Stimulated activated CD4-positive, alpha-beta T cell treated with anti-CD3 and anti-CD28 coated beads, Interleukin-12 subunit alpha, Interleukin-12 subunit beta, amount 100 ng/mL, for 24 hours (primary cell): ENCODE measurements at places on chromosomes 2 and 18.

- no peak for DNase-seq
These were observed 118.7 kb downstream of the ZFP36L2 start for GRCh38 chr2:43107679-43108078.

- no peak for DNase-seq
These were observed 1.7 kb downstream of the IL1RL1 start for GRCh38 chr2:102313025-102313424.

DNA sequence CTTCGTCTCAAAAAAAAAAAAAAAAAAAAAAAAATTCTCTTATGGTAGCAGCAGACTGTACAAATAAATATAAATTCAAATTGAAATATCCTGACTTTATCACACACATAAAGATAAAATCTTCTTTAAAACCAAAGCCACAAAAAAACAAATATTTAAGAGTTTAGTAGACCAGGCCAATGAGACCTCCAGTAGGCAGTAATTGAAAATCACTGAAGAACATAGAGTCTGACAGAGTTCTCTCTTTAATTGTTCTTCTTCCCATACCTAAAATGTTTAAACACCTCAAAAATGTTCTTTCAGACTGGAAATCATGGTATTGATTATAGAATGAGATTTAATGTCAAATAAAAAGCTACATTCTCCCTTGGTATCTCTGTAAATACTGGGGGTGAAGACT lies 20.8 kb downstream of the PRPF40A start:
- no peak for DNase-seq

- peak; percentile 15 for DNase-seq
These were observed 180.5 kb downstream of the DIS3L2 start for GRCh38 chr2:232142049-232142448.

- DNase-seq, result no peak
These were observed 128.8 kb upstream of the TTC39C start for GRCh38 chr18:23885750-23886149.

DNA sequence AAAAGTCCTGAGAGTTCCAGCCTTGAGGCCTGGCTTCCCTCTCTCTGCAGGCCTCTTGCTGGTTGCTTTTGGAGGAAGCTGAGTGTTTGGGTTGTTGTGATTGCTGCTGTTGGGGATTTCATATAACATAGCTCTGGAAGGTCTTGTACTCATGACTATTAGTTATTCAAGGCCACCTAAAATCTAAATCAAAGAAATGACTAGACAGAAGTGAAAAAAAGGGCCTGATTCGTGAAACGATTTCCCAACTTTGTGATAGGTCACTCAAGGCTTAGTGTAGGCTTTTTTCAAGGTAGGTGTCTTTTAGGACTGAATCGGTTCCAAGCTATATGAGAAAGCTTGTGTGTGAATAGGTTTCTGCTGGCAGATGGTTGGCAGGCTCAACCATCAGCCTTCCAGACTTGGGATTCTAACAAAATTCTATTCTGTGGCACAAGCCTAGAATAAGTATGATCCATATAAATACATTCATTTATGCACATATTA lies 164.4 kb downstream of the FMNL2 start:
- DNase-seq, result no peak

- no peak for DNase-seq
These were observed 40.8 kb downstream of the MC2R start for GRCh38 chr18:13874558-13874957.

- DNase-seq, result no peak
These were observed 5.0 kb downstream of the HAAO start for GRCh38 chr2:42787424-42787787.

GRCh38 chr18:51188024-51188701 lies 9.3 kb downstream of the MEX3C start:
- no peak for DNase-seq

DNA sequence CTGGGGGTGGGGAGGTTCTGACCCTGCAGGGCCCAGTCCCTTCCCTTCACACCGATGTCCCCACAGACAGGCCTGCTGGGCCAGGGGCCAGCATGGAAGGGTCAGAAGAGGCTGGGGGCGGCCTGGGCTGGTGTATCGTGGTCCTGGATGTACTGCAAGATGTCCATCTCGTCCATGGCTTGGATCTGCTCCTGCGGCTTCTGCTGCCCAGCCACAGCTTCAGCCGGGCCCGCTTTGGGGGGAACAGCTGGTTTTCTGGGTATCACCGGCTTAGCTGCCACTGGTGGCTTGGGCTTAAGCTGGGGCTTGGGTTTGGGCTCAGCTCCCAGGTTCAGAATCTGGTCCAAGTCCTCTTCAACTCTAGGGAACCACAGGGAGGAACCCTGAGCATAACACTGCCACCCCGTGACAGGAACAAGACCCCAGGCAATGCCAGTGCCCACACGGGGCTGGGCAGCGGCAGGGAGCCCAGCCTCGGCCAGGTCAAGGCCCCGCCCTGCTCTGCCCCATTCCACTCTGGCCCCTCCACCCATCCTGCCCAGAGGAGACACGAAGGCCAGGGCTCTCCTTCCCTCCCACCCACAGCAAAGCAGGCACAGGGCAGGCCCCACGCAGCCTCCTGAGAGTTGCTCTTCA lies 31.9 kb downstream of the HS1BP3 start:
- no peak for DNase-seq

GRCh38 chr18:22391407-22392345 lies 26.0 kb downstream of the CTAGE1 start:
- DNase-seq, result no peak

- no peak for DNase-seq
These were observed 88.3 kb downstream of the NFATC1 start for GRCh38 chr18:79483971-79484491.

DNA sequence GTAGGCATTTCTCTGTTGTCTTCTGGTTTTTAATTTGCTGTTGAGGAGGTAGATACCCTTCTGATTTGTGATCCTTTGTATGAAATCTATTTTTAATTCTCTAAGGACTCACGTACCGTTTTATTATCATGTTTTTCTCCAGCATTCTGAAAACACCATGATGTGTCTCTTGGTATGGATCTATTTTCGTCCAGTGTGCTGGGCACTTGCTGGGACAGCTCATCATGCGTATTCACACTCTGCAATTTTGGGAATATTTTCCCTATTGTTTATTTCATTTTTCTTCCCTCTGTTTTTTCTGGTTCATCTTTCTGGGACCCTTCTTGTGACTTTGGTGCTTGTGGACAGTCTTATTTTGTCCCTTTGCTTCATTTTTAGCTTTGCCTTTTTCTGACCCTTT lies 21.9 kb downstream of the RPIA start:
- DNase-seq, result no peak

DNA sequence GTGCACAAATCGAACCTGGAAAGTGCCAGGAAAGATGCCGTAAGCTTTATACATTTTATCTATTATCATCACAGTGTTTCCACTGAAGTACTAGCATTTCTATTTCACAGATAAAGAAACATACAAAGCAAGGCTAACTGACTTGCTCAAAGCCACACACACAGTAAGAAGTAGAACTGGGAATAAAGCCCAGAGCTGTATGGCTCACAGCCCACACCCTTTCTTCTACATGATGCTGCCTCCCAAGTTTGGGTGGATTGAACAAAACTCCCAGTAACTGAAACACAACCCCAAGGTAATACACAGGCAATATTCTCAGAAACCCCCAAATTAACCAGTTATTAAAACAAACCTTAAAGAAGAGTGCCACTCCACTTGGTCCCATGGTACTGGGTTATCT lies 11.2 kb downstream of the SAP130 start:
- no peak for DNase-seq
